ENCODE measurements at places on chromosomes 16 and 17. TPM values are rescaled to one million over a fixed set of nuclear protein-coding genes. Genes with fewer than 3 reads are reported as not detected.

GRCh38 chr16:84059111-84059510, 16.5 kb upstream of the SLC38A8 start:
- peak; percentile 72 for DNase-seq

GRCh38 chr17:42522798-42523278, 13.2 kb upstream of the NAGLU start:
- DNase-seq: no peak

DNA sequence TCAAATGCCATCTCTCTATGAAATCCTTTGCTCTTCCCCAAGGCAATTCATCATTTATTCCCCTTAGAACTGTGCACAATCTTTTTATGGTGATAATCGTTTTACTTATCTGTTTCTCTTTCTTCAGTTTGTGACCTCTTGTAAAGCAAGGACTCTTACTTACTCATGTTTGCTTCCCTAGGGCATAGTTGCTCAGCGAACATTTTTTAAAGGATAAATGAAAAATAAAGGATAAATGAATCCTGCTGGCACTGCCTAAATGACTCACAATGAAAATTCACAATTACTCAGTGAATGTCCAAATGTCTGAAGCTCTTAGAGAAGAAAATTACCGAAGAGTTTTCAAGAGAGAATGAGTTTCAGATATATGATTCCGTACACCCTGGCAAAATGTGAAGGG, 671.7 kb downstream of the CDH11 start:
- no peak for DNase-seq

DNA sequence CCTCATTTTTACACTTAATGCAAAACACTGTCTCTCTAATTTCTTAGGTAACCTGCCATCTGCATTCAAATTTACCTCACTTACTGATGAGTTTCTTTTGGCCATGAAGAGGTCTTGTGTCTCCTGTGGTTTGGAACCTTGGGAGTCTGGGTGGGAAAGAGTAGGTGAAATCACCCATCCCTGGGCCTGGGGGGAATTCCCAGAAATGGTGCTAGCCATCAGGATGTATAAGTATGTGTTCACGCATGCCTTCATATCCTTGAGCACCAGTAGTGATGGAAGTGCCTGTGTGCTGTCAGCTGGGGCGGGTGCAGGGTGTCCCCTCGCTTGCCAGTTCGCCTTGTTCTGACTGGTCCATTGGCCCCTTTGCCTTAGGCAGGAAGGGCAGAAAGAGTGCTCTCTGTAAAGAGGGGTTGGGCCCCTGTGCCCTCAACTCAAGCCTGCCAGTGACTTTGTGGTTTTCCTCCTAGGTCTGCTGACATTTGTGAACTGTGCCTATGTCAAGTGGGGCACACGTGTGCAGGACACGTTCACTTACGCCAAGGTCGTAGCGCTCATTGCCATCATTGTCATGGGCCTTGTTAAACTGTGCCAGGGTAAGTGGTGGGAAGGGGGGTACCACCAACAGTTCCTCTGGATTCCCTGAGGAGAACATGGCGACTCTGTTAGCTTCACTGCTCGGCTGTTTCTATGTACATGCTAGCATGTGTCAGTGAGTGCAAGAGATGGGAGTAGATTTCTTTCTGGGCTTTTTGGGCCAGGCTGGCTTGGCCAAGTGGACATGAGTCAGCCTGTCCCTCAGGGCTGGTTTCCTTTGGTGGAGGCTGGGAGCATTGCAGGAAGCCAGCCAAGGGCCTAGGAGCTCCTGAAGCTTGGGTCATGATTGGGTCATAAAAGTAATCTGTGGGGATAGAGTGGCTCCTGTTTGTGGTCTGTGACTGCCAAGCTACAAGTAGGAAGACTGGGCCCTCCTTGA, 23.2 kb downstream of the SLC7A6OS start:
- no peak for DNase-seq

- no peak for DNase-seq
Measured at GRCh38 chr16:27127308-27127707, 60.6 kb downstream of the C16orf82 start.

GRCh38 chr16:62596125-62596524, 559.9 kb upstream of the CDH8 start:
- DNase-seq: no peak

- no peak for DNase-seq
Measured at GRCh38 chr16:77037696-77038347, 153.2 kb upstream of the MON1B start.

- no peak for DNase-seq
Measured at GRCh38 chr17:81807210-81807719, 3.3 kb downstream of the GCGR start.

DNA sequence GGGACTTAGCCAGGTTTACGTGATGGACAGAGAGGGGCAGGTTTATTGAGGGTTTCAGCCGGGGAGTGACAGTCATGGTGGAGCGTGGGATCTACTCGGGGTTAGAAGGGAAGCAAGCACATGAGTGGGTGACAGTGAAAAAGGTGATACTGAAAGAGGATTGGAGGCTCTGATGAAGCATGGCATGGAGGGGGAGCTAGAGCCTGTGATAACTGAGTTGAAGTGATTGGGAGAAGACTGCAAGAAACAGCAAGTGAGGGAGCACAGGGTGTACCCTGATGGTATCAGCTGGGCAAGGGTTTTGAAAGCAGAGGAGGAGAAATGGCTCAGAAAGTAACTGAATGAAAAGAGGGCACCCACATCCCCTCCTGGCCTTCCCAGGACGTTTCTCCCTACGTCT, 6.7 kb upstream of the KSR1 start:
- DNase-seq: no peak

- DNase-seq: no peak
Measured at GRCh38 chr16:54080524-54081008, 206.0 kb downstream of the IRX3 start.

- DNase-seq: no peak
Measured at GRCh38 chr17:22492331-22492730, 800.0 kb downstream of the KCNJ18 start.

DNA sequence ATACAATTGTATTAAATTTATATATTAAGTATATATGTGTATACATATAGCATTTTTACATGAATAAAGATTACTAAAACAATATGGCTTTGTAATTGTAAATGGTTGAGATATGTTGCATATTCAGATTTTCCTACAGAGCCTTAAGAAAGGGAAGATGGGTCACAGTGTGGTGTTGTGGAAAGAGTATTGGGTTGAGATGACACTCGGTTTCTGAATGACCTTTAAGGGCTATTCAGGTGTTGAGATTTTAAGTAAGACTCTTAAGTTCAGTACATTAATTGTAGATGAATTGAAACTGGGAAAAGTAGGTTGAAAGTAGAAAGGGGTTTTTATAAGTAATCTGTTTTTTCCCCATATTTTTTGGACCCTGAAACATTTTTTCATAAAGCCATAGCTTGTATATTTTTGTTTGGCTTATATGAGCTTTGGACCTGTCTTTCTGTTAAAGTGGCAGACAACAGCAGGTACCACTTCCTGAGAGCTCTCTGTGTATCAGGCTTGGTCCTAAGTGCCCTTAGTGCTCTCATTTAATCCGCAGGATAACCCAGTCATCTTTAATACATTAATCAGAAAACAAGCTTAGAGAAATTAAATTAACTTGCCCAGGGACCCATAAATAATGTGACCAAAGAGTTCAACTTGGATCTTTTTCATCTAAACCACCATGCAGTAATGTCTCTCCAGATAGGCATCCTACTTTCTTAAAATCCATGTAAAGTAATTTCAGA, 48.5 kb upstream of the MRC2 start:
- no peak for DNase-seq

DNA sequence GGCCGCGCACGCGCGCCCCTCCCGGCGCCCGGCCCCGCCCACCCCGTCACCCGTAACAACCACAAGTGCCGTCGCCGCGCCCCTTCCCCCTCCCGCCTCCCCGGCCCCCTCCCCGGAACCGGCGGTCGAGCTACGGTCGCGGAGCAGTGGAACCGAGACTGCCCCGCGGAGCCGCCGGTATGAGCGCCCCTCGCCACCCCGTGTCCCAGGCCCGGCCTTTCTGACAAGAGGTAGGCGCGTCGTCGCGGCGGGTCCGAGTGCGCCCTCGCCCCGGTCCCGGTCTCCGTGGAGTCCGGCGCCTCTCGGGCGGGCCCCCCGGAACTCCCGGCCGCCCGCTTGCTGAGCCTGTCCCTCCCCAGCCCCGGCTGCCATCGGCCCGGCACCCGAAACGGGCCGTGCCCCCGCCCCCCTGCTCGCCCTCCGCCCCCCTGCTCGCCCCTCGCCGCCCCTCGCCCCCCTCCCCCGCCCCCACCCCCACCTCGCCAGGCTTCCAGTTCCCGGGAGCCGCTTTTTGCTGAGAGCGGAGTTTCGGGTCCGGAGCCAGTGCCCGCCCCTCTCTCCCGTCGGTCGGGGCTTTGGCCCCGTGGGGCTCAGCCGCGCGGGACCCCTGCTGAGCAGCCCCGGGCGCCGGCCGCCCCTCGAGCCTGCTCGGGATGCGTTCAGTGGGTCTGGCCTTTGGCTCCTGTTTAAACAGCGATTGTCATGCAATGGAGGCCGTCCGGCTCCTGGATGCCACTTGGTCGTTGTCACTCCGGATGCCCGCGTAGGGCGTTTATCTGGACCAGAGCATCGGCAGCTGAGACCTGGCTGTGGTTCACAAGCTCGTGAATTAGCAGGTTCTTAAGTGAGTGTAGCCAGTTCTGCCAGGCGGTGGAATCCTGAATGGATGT, at the start of gene SEC14L1:
Gene SEC14L1, plus strand, starts transcription at position 92 of the 890 bp plus-strand sequence. CDS start 2,628 bp downstream, outside the sequence.
- no peak for DNase-seq

DNA sequence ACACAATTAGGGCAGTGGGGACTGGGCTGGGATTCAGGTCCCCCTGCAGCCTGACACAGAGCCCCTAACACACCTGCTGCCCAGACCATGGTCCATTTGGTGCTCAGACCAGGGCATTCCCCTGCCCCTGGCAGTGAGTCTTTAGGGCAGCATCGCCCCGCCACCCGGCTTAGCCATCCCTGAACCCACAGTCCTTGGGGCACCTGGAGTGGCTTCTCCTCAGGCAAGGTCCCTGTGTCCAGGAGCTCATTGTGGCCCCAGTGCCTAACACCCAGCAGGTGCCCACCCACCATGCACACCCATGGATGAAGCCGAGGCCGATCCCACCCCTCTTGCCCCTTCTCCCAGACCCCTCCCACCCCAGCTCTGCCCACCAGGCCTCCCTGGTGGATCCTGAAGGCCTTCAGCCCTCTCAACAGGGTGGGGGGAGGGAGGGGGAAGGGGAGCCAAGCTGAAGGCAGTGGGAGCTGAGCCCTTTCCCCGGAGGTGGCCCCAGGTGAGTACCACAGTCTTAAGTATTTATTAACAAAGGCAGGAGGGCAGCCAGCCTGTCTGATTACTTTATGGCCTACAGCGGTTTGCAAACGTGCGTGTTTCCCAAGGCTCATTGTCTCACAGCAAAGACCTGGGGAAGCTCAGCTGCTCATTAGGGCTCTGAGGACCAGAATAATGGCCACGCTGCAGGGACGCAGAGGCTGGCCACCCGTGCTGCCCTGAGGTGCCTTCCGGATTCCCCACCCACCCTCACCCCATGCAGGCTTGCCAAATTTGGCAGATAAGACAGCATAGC, 38.5 kb downstream of the RBFOX3 start:
- DNase-seq: no peak

- DNase-seq: no peak
Measured at GRCh38 chr17:14316126-14316832, 15.4 kb downstream of the HS3ST3B1 start.

- DNase-seq: no peak
Measured at GRCh38 chr16:80594756-80595155, 54.0 kb downstream of the DYNLRB2 start.

DNA sequence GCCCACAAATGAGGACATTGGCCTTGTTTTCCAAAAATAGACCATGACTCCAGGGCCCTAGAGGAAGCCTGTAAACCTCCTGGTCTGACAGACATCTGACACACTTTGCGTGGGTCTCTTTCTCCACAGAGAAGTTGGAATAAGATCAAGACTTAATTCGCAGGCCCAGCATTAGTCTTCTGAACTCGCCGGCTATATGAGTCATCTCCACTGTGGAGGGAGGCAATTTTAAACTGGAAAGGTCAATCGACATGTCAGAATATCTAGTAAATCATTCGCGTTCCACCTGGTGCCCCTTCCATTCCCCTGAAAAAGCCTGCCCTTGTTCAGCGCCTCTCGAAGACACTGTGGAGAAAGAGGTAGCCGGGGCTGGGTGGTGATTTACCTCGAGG, 140.1 kb downstream of the CLEC16A start:
- DNase-seq: no peak

GRCh38 chr16:89453501-89454321, 36.6 kb downstream of the ANKRD11 start:
- DNase-seq: no peak

DNA sequence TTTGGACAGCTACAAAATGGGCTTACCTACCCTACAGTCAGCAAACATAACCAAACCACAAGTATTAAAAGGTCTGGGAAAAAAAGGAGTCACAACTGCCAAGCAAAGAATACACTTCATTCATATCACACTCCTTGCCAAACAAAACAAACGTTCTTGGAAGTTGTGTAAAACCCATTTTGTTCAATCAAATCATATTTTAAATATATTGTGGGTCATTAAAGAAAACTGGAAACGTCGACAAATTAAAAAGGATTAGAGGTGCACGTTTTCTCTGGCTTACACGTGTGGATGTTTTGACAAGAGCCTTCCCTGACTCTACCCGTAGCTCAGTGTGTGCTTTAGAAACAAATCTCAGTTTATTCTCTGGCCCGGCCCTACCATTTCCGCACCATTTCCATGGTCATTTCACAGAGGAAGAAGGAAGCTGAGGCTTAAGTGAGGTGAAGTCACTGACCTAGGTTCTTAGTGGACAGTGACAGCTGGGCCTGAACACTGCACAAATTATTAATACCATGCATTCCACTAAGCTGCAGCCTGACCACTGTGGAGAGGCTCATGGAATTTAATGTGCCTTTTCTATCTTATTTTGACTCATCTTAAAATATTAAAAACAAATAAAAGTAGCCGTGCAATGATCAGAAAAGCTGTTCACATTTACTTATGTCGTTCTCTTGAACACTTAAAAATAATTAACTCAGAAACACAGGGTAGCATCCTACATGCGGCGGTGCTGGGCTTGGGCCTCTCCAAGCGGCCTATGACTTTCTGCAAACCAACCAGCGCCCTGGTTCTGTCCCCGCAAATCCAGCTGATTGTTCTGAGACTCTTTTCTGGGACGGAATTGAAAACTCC, 968 bp downstream of the CEP112 start:
- no peak for DNase-seq

The STUB1 gene
- total RNA-seq: 109 TPM

The RSAD1 gene
- total RNA-seq: 35.1 TPM

The ITGAD gene
- 0.39 TPM for total RNA-seq

The KRTAP2-2 gene
- total RNA-seq: not detected

The CCL17 gene
- not detected for total RNA-seq

The MCRIP1 gene
- 63.2 TPM for total RNA-seq

The ARL5C gene
- total RNA-seq: not detected

The KRT33A gene
- total RNA-seq: not detected

The HBA1 gene
- 275 TPM for total RNA-seq

The NTN1 gene
- total RNA-seq: 3.1 TPM

The KRTAP3-2 gene
- total RNA-seq: not detected

The LRRC36 gene
- total RNA-seq: 0.22 TPM
